ENCODE measurements at places on chromosomes 3 and 15.

DNA sequence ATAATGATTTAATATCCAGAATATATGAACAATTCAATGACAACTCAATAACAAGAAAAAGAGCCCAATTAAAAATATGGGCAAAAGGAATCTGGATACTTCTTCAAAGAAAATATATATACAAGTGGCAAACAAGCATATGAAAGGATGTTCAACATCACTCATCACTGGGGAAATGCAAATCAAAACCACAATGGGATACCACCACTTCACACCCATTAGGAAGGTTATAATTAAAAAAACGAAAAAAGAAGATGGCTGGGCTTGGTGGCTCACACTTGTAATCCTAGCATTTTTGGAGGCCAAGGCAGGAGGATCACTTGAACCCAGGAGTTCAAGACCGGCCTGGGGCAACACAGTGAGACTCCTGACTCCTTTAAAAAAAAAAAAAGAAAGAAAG is 4.1 kb downstream of the CCDC12 start:
- DNase-seq: no peak

DNA sequence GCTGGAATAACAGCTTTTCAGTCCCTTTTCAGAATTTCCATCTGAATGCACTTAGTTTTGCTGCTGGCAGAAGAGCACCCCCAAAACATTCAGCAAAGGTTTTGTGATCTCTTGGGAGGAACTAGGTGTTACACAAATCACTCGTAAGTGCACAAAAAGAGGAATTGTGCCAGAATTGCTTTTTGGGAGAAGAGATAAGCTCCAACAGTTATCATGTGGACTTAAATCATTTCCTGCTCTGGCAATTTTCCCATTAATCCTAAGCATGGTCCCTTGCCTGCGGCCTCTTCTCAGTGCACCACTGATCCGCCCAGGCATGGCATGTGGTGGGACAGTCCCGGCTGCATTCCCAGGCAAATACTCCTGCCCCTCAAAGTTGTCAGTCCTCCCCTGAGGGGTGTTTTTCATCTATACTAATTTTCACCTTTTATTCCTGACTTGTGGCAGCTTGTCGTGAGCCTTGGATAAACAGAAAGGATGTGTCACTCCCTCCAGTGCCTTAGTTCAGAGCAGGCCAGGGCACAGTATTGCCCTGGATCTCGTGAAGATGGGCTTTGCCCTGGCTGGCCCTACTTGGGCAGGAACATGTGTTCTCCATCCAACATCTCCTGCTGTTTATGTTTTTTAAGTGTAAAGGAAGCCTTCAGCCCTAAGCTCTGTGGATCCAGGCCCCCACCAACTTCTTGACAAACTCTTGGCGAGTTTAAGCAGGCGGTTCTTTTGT is 44.6 kb upstream of the VILL start:
- DNase-seq: peak; percentile 93

DNA sequence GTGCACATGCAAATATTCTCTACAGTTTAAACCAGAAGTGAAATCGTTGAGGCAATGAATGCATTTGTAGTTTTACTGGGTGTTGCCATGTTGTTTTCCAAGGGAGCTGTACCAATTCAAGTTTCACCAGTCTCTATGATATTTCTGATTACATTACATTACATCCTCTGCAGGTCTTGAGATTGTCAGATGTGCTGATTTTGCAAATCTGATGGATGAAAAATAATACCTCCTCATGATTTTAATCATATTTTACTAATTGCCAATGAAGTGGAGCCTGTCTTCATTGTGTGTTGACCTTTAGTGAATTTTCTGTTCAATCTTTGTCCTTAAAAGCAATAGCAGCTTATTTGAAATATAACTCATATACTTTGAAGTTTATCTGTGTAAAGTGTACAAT is 282.4 kb downstream of the NR2F2 start:
- DNase-seq: no peak

- peak; percentile 37 for DNase-seq
Measured at GRCh38 chr3:114770874-114771273, 376.2 kb downstream of the ZBTB20 start.

- no peak for DNase-seq
Measured at GRCh38 chr3:14147617-14148016, 22.8 kb downstream of the TMEM43 start.

GRCh38 chr3:123935830-123936229 is 25.2 kb downstream of the CCDC14 start:
- no peak for DNase-seq

DNA sequence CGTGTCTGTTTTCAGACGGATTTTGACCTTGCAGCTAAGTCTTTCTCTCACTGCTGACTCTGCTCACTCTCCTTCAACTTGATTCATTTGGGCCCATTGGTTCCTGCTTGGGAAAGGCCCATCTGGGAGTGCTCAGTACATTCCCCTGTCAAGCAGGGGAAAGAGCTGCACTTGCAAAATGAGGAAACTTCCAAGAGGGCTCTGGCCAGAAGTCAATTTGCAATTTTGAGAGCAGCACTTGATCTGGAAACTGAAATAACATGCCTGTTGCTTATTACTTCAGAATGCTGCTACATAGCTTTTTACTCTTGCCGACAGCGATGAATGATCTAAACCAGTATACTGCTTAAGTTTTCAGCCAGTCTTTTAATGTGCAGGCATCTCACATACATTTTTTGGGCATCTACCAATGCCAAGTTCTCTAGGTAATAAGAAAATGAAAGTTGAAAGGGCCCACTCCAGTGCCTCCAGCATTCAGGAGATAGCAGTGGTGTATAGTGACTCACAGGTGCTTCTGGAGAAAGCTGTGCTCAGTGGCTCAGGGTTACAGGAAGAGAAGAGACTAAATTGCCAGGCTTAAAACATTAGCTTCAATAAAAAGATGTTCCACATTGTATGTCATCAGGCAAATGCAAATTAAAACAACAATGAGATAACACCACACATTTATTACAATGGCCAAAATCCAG is 70.1 kb upstream of the RORA start:
- no peak for DNase-seq

- DNase-seq: no peak
Measured at GRCh38 chr15:44216958-44217357, 21.9 kb upstream of the FRMD5 start.

DNA sequence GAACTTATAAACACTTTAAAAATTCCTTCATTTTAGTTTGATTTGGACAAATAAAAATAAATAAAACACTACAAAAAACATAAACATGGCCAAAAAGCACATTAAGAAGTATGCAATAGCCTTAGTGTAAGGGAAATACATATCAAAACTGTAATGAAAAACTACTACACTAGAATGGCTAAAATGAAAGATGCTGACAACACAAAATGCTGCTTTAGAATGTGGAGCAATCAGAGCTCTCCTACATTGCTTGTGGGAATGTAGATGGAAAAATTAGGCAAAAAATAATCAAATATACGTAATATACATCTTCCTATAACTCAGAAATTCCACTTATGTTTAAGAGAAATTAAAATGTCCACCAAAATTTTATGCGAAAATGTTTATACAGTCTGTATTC is 96.2 kb downstream of the ABI3BP start:
- DNase-seq: no peak

DNA sequence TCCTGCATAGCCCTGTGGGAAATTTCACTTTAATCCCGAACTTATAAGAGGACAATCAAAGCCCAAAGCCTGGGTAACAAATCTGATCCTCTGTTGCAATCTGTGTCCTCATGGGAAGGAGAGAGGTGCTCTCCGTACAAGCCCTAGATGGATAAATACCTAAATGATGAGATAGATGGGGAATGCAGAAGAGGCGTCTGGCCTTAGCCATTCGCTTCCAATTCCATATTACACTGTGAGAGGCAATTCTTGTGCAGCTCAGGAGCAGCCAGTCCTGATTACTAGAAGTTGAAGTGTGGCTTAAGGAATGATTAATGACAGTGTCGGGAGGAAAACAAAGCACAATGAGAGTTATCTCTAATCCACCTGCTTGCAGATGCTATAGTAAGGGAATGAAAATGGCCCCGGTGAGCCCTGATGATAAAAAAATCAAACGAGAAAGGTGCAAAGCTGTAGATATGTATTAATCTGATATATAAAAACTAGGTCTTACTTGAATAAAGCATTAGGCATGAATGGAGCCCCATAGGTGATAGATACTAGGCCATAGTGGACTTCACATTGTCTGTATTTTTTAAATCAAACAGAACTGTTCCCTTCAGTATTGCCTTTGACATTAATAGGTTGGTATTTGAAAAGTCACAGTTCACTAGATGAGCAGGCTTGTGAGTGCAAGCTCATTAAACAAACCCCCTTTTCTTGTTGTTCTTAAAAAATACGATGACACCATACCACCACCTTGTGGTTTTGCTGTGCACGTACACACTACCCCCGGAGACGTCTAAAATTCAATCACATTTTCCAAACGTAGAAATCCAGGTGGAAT is 54.2 kb upstream of the TMCO5A start:
- DNase-seq: peak; percentile 60

DNA sequence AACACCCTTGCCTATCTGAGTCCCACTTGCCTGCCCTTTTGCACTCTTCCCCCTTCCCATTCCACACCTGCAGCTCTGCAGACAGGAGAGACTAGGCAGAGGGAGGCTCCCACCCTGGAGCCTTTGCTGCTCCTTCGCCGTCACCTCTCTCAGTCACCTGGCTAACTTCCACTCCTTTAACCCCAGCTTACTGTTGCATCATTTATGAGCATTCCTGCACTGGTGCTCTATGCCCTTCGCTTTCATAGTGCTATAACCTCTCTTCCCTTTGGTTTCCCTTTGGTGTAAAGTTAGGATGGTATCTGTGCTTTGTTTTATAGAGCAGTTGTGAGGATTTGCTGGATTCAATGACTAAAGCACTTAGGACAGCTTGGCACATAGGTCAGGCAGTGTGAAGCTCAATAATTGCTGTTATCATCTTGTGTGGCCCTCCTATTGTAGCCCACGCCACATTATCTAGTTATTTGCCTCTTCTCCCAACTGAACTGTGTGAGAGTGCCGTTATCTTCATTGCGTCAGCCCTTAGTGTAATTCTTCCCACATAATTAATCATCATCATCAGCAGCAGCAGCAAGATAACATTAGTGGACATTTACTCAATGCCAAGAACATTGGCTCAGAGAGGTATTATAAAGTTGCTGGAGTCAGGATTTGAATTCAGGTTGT is 253.9 kb downstream of the CACNA2D3 start:
- peak; percentile 82 for DNase-seq

- peak; percentile 70 for DNase-seq
Measured at GRCh38 chr3:190048932-190049441, 71.7 kb downstream of the P3H2 start.
